ENCODE measurements at places on chromosomes 12 and 14.

GRCh38 chr12:106982229-106982628, 4.7 kb downstream of the MTERF2 start:
- no peak for DNase-seq

GRCh38 chr14:53621921-53622320, 334.7 kb downstream of the BMP4 start:
- no peak for DNase-seq

GRCh38 chr14:56720703-56721460, 89.4 kb downstream of the OTX2 start:
- DNase-seq = no peak

DNA sequence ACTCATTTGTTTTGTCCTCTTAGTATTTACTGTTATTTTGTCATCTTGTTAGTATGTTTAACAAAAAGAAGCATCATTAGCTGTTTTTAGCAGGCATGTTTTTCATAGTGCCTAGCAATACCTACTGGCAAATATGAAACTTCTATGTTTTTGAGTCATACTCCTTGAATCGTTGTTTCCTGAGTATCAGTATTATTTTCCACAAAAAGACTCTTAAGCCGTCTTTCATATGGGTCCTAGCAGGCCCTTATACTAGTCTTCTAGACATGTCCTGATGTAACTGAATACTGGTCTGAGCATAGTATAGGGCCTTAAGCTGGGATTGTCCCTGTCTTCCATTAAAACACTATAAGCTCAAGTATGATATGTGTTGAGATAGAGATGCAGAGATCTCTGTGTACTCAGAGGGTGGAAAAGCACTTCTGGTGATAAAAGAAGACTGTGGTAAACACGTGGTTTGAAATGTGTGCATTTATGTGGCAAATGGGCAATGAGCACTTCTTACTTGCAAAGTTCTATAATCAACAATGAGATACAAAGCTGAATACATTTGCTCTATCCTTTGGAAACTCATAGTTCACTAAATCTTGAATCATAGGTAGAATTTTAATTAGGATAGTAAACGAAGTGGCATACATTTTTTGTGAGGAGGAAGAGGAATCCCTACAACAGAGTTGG, 348.8 kb downstream of the PDZRN4 start:
- no peak for DNase-seq

DNA sequence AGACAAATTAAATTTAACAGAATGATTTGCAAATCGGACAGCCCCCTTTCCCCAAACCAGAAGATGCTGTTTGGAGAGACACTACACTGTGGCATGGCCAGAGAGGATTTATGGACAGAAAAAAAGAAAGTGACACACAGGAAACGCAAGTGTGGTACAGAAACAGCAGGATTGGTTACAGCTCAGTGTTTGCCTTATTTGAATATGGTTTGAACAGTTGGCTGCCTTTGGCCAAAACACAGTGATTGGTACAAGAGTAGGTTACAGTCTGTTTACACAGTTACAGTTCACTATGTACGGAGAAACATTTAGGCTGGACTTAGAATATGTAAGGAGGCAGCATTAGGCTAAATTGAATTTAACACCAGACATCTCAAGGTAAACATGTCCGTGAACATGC, 335.3 kb downstream of the NPAS3 start:
- no peak for DNase-seq

- no peak for DNase-seq
These were observed 315.7 kb downstream of the PAWR start for GRCh38 chr12:79375050-79375449.

GRCh38 chr14:103164006-103164405, 40.7 kb downstream of the TNFAIP2 start:
- no peak for DNase-seq

DNA sequence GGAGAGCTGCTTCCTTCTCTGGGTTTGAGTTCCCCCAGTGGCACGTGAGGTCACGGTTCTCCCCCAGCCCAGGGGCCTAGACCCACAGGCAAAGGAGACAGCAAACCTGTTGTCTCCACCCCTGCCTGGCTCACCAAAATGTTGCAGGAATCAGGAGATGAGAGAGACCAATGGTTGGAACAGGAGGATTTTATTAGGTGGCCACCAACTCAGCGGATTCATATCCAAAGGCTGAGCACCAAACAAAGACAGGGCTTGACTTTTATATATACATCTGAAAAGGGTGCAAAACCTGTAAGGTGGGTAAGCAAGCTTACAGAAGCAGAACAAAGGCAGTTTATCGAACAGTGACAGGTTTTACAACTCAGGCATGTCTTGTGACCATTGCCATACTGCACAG, 9.2 kb upstream of the ADAM21 start:
- no peak for DNase-seq

GRCh38 chr12:112386726-112387125, 4.5 kb upstream of the HECTD4 start:
- peak; percentile 75 for DNase-seq

DNA sequence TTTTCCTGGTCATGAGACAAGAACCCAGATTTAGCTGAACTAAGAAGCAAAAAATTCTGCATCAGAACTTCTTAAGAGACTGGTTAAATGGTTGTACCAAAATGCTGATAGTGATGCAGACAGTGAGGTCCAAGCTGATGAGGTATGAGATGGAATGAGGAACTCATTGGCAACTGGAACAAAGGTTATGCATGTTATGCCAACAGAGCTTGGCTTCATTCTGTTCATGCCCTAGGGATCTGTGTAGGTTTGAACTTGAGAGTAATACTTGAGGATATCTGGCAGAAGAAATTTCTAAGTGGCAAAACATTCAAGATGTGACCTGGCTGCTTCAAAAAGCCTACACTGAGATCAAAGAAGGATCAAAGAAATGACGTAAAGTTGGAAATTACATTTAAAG, 398.0 kb downstream of the FSCB start:
- no peak for DNase-seq

- peak; percentile 91 for DNase-seq
These were observed 213.5 kb upstream of the KRR1 start for GRCh38 chr12:75724928-75725312.

- no peak for DNase-seq
These were observed 60.4 kb upstream of the MANSC4 start for GRCh38 chr12:27840229-27840999.

- no peak for DNase-seq
These were observed 46.5 kb downstream of the DCAF5 start for GRCh38 chr14:69106451-69106850.

- no peak for DNase-seq
These were observed 12.0 kb downstream of the PDE6H start for GRCh38 chr12:14984766-14985285.

- no peak for DNase-seq
These were observed 279.5 kb downstream of the DPF3 start for GRCh38 chr14:72614365-72614764.

DNA sequence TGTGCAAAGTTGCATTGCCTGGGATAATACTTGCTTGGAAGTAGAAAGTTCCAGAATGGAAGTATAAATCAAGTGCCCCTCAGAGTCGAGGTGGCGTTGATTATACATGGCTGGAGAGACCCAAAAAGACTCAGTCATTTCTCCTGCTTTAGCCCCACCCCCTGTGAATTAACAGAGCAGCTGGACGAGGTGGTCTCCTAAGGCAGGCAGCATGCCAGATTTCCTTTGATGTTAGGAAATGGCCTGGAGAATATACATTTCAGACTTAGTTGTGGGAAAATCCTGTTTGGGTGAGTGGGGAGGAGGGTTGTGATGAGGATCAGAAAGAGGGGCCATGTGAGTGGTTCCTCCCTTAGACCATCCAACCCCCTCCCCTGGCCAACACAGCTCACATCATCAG, 406.1 kb upstream of the TMPO start:
- DNase-seq = no peak

DNA sequence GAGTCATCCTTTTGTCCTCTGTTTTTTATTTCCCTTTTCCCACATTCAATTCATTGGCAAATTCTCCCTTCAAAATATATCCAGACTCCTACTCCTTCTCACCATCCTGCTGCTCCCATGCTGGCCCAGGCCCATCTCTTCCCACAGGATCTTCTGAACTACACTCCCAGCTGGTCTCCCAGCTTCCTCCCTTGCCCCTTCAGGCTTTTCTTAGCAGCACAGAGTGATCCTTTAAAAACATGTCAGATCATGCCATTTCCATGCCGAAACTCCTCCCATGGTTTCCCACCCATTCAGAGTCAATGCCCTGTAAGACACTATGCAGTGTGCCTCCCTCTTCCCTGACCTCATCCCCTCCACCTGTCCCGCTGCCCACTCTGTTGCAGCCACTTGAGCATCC, 2.4 kb upstream of the KRT84 start:
- DNase-seq = no peak

DNA sequence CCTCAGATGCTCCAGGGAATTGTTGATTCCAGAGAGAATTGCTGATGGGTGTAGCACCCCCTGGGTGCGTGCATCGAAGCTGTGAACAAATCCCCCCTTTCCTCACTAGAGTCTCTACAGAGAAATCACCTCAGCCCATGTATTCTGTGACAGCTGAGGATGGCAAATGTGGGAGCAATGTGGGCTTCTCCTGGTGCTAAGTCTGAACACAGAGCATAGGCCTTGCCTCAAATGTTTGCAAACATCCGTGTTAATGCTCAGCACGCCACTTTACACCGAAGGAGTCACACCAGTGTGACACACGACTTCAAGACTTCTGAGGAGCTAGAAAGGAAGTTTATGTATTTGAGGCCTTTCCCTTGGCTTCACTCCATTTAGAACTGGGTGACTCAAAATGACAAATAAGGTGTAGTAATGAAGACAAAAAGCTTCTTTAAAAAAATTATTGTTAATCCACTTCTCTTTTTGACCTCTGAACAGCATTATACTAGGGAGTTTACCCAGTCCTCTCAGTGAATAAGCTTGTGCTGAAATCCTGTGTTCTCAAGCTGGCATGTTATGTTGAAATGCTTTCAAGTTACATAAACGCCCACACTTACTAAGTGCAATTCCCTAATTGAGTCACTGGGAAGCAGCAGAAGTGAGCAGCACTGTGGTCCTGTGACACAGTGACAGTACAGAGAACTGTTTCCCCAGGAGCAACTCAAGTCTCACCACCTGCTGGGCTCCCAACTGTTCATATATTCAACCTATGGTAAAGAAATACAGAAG, 92.9 kb downstream of the FAR2 start:
- peak; percentile 80 for DNase-seq

DNA sequence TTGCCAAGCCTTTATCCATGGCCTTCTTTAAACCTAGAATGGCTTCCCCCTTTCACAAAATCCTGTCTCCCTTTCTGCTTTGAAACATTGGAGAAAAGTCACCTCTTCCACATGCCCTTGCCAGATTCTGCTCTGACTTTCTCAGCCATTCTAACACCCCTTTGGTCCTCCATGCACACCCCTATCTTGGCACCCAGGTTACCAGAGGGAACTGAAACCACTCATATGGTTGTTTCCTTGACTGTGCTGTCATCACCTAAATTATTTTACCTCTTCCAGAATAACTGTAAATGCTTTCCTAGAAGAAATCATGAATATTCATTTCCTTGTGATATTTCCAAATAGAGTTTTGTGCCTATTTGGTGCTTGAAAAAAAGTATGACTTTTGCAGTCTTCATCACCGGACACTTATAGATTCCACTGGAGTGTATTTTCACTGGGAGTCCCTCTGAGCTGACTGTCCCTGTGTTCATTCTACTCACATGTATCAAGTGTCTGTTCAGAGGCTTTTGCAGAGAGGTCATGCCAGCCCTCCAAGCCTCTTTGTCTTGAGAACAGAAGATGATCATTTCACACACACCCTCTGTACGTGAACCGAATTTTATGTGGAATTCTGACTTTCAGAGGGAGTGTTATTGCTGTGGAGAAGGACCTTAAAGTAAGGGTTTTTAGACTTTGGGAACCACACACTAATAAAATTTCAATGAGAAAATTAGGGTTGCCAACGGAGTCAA, 74.1 kb downstream of the PLXNC1 start:
- DNase-seq = no peak

GRCh38 chr12:94812345-94812744, 162.0 kb upstream of the TMCC3 start:
- no peak for DNase-seq

DNA sequence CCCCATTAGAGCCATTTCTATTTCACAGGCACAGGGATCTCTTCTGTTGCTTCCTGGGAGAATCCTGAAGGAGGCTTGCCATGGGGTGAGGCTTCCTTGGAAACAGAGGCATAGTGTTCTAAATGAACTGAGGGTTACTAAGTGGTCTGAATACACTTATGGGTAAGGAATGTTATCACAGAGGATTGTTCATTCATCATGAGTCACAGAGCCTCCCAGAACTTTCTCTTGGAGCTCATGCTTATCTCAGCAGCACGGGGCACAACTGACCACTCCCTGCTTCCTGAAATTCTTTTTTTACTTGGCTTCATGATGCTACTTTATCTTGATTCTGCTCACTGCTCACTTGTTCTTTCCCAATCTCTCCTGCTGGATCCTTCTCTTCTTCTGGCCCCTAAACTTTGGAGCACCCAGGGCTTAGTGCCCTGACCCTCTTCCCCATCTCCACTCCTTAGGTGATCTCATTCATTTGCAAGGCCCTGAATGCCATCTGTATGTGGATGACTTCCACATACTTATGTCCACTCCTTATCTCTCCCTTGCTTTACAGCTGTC, 57.9 kb downstream of the ANO6 start:
- peak; percentile 94 for DNase-seq

- no peak for DNase-seq
These were observed 1231.0 kb downstream of the VRK1 start for GRCh38 chr14:98028162-98028561.

DNA sequence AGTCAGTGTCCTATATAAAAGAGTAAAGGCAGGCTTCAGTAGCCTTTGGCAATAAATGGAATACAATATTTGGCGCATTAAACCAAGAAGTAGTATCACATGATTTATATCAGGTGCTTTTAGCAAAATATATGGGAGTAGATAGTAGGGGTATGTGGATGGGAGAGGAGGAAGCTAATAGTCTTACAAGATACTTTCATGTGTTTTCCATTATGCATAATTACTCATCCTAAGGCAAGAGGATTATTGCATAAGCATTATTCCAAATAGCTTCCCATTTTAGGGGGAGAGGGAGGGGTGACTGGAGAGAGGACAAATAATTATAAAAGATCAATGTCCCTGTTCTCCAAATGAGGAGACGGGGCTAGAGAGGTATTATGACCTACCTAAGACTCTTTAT, 104.3 kb downstream of the DUSP6 start:
- DNase-seq = peak; percentile 75

GRCh38 chr12:82082501-82082900, 275.7 kb downstream of the CCDC59 start:
- no peak for DNase-seq

DNA sequence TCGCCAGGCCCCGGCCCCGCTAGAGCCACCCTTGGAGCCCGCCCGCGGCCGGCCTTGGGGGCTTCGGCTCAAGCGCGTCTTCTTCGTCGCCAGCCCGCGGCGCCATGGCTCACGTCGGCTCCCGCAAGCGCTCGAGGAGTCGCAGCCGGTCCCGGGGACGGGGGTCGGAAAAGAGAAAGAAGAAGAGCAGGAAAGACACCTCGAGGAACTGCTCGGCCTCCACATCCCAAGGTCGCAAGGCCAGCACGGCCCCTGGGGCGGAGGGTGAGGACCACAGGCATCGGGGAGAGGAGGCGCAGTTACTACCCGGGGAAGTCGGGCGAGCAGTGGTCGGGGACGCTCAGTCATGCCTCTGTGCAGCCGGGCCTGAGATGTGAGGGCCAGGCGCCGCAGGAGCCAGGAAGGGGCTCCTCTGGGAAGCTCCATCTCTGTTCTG, 573 bp downstream of the ARL6IP4 start:
- DNase-seq = no peak
